ENCODE measurements at places on chromosomes 13 and 19.

DNA sequence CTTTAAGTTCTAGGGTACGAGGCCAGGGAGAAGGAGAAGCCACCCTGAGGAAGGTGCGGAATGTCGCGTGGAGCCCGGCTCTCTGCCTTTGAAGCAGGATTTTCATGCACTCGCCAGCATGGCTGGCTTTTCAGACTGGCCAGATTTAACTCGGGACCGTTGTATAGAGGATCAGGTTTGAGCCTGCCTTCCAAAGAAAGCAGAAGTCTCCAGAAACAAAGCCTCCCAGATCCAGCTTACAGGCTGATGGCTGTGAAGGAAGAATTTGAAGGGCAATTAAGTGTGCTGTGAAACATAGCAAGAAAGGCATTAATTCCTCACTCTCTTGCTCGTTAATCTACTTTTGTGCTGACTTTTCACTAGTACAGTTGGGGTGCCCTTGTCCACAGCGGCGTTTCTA lies 140.2 kb downstream of the SOX1 start:
- no peak for DNase-seq

- no peak for DNase-seq
Measured at GRCh38 chr19:18782559-18783225, 8.4 kb downstream of the COMP start.

GRCh38 chr19:21617740-21618339 lies 112.4 kb downstream of the ZNF429 start:
- DNase-seq = no peak

DNA sequence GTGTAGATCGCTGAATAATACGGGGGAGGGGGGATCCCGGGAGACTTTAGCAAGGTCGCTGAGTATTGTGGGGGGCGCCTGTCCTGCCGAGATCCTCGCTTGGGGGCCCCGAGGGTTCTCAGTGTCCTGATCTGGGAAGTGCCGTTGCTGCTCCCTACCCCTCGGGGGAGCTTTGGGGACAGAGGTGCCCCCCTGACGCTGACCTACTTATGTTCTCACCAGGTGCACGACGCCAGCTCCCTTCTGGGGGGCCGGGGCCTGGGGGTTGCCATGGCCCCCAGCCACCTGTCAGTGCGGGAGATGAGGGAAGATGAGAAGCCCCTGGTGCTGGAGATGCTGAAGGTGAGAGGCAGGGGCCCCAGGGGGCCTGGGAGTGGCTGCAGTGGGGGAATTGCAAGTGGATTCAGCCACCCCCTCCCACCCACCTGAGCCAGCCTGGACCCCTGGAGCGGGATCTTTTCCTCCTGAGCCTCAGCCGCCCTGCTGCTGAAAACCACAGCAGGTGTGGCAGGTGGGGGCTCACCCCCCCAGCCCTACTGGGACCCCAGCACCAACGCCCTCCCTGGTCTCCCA lies 537 bp downstream of the NAT14 start:
- peak; percentile 37 for DNase-seq

DNA sequence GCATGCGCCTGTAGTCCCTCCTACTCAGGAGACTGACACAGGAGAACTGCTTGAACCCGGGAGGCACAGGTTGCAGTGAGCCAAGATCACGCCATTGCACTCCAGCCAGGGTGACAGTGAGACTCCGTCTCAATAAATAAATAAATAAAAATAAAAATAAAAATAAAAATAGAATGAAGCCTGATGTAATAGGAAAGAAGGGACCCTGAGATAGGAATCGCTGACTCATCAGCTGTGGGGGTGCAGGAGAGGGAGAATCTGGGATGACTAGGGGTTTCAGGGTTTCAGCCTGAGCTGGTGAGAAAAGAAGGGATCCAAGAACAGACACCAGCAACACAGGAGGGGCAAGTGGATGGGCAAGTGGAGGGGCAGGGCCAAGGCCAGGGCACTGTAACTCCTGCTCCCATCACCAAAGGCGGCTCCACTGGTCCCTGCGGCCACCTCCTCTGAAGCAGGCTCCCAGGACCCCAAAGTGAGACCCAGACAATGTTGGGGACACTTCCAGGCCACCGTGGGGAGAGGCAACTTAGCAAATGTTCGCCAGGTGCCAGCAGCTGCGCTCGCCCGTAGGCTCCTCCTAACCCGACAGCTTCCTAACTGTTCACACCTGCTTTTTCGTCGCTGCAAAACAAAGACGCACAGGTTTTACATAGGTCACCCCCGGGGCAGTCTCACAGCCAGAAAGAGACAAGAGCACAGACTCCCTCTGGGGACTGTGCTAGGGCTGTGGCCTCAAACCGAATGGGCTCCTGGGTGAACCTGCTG lies 1.2 kb downstream of the HAUS8 start:
- no peak for DNase-seq

DNA sequence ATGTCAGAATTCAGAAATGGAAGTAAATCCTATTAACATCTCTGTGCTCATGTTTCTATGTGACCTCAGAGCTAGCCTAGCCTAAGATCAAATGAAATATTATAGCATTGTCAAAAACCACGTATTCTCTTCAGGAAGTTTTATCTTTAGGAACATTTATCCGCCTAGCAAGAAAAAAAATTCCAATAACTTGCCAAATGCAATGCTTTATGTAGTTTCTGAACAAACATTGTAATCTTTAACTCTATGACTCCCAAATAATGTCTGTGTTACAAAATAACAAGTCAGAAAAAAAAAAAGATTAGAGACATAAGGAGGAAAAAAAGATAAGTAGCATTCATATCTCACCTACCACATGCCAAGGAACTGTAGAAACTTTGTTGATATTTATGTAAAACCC lies 18.4 kb upstream of the IPO5 start:
- no peak for DNase-seq

DNA sequence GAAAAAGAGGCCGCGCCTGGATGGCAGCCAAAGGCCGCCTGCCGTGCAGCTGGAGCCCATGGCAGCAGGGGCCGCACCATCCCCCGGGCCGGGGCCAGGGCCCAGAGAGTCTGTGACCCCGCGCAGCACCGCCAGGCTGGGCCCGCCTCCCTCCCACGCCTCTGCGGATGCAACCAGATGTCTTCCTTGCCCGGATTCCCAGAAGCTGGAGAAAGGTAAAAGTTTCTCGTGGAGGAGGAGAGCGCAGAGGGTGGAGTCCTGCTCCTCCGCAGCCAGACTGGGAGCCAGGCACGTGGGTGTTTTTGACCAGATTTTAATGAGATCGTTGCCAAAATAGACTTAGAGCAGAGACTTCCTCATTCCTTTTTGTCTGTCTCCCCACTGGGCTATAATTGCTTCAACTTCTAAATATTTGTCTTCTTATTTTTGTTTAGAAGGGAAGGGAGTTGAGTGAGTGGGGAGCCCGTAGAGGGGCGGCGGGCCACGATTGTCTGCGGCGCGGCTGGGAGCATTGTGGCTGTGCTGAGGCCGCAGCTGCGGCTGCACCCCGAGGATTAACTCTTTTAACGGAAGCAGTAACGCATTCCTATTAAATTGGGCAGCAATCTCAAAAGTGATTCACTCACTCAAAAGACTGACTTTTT lies 22.8 kb upstream of the NDUFS7 start:
- DNase-seq = peak; percentile 77
